Upper lobe of left lung (tissue), 6 donors: ENCODE measurements at places on chromosomes 2 and 18.
A peak's percentile ranks its signal among the peaks of the same experiment; 100 is the strongest.

- no peak for DNase-seq
Measured at GRCh38 chr2:135132314-135132713, 80.2 kb downstream of the RAB3GAP1 start.

DNA sequence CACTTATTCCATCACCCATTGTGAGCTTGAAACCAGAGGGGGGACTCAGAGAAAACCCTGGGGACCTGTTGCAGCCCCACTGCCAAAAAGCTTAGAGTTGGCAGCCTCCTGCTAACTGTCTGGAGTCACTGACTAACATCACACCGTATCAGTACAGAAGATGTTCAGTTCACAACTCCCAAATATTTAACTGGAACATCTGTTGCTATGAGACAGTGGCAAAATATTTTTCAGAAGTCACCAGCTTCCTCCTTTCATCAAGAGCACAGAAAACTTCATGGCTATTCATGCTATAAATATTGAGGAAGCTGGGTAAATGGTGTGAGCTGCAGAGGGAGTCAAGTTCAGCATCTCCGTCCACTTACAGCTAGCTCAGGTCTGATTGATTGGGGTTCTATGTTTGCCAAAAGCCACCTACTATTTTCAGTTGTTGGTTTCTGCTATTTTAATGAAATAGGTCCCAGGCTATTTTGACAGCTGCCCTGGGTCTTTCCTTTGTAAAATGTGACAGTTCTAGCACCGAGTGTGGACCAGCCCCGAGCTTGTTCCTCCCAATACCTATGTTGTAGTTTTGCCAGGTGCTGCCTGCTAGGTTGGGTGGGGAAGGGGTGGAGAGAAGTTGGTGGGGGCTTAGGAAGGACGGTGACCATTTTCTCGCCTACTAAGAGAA is 9.8 kb downstream of the TUBB6 start:
- DNase-seq: no peak

DNA sequence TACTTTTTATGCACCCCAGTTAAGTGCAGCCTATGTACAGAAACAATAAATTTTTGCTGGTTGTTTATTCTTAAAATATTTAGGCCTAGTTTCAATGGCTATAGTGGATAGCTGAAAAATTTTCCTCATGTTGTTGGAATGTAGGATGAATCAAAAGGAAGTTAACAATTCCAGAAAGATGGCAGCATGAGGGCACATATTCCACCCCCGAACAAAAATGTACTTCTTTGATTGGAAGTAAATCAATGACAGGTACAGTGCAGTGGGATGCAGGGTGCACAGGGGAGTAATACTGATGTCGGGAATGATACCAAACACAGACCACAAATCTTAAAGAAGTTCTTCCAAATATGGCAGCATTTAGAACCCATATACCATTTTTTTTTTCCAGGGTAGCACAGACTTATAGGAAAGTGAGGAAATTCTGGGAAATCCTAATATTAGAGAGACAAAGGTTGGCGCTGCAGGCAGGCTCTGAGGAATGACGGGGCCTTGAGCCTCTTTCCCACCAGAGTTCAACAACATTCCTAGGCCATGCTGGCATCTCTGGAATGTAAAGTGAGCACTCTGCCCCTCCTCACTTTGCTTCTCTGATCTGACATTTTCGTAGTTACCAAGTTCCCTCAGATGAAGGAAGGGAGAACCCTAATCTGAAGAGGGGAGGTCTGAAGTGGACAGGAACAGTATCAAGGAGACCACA is 36.6 kb upstream of the IKZF2 start:
- peak; percentile 45 for DNase-seq

GRCh38 chr2:69132960-69133590 is 120.1 kb downstream of the ANTXR1 start:
- DNase-seq: no peak

DNA sequence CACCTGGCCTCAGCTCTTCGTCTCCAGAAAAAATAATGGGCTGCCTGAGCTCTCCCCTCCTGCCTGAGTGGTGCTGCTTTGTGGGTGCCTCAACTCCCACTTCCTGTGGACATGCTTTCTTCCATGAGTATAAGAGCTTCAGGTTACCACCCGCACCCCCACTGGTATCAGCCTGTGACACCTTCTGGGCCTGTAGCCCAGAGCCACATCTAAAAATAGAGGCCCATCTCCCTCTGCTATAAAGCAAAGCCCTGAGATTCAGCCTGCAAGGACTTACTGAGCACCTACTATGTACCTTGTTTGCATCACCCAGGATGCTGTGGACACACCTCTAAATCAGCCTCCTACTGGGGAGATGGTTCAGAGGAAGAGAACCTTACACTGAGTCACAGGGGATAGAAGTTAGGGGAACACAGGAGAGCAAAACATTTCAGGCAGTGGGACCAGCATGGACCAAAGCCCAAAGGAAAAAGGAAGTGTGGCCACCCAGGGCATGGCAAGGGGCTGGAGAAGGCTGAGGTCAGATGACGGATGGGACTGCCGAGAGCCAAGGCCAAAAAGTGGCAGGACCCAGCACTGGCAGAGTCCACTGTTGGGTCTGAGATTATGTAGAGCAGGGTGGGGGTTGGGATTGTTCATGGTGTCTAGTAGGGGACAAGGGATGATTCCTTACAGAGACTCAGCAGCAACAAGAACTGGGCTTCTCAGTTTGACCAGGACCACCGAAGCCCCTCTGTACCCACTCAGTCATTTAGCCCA is 123.7 kb upstream of the PPP1CB start:
- no peak for DNase-seq
